ENCODE measurements at places on chromosomes 1 and 21.

GRCh38 chr1:99634971-99635624 lies 10.8 kb upstream of the PALMD start:
- no peak for DNase-seq

- DNase-seq, result peak; percentile 8
Observed at GRCh38 chr1:39827201-39827600, 38.5 kb upstream of the BMP8B start.

DNA sequence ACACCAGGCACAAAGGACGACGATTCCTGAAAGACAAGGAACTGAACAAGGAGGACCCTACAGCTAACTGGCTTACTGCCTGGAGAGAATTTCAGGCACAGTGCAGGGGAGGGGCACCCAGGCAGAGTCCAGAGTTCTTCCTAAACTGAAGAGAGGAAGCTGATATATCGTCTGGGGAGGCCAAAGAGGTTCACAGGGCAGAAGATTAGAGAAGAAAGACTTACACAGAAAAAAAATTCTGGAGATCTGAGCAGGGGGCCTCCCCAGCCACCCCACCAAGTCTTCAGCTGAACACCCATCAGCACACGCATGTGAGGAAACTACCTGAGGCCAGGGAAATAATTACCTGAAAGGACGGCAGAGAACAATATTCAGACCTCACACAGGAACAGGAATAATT lies 24.6 kb downstream of the SORT1 start:
- DNase-seq, result no peak

DNA sequence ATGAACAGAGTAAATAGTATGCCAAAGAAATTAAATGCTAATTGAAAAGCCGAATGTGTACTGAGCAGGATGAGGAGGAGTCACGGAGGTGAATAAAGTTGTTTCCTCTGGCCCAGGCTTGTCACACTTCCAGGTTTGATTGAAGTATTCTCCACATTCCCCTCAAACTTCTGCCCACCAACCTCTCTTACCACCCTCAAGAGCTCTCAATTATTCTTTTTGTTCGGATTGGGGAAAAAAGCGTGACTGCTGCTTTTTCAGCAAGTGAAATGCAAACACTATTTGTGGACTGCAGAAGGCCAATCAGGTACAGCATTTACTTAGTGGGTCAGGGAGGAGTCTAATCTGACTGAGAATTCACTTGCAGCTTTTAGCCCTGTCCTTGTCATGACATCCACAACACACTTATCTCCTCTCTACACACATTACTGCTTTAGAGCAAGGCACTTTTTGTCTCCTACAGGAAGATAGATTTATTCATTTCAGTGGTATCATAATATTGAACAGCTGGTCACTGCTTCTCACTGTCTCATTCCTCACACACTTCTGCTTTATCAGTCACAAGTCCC lies 375.6 kb upstream of the PRMT6 start:
- no peak for DNase-seq

DNA sequence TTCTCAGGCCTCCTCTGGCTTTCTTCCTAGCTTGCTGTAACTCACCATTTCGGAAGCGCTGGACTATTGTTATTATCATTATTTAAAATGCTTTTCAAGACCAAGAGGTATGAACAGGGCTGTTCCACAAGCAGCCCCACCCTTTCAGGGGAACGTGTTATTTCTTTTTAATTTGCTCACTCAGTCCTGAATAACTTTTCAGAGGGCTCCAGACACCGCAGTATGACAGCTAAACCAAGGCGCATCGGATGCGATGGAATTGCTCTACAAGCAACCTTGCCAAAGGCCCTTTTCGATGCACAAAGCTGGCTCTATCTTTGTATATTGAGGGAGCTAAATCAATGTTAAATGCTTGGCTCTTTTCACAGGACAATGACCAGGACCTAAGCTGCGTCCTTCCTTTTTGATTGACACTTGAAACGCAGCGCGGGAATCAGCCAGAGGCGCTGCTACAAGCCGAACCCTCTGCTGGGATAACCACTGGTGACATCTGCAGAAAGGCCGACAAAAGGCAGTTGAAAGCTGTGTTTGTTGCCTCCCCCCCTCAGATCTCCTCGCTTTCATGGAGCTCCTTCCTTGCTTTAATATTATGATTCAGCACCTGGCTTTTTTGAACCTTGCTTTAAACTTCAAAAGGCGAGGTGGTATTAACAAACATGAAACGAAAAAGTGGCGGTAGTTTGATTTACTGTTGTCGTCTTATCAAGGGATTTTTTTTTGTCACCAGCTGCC lies 204.7 kb upstream of the PROX1 start:
- no peak for DNase-seq
